Activated T-helper 1 cell treated with Interleukin-2 at 50 U/mL for 16 hours (primary cell): ENCODE measurements at places on chromosomes 5 and 9.
A peak's percentile ranks its signal among the peaks of the same experiment; 100 is the strongest.

GRCh38 chr5:149181732-149182131 is 40.4 kb downstream of the ABLIM3 start:
- no peak for DNase-seq

DNA sequence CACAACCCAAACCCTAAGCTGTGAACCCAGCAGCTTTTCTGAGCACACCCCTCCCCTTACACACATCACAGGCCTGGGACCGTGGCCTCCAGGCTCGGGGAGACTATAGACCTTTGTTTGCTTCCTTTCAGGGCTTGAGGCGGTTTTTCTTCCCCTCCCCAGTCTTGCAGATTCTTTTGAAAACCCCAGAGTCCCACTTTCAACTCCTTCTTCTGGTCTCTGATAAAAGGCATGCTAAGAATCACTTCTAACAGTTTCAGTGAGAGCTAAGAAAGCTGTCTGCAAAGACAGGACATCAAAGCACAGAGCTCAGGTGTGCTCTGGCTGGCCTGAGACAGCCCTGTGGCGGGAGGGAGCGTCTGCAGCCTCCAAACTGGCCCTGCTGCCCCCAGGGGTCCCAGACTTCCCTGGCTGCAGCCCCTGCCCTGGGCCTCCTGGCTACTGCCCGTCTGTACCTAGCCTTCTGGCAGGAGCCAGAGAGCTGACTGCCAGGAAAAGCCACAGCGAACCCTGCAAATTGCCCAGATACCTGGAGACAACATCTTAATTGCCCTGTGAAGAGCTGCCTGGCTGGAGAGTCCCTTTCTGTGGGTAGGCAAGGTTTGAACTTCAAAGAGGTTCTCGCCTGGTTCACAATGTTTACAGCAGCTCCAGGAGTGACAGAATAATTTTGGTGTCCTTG is 138.9 kb downstream of the GADD45G start:
- peak; percentile 21 for DNase-seq

- DNase-seq = no peak
Measured at GRCh38 chr5:126031989-126032716, 391.1 kb upstream of the GRAMD2B start.

DNA sequence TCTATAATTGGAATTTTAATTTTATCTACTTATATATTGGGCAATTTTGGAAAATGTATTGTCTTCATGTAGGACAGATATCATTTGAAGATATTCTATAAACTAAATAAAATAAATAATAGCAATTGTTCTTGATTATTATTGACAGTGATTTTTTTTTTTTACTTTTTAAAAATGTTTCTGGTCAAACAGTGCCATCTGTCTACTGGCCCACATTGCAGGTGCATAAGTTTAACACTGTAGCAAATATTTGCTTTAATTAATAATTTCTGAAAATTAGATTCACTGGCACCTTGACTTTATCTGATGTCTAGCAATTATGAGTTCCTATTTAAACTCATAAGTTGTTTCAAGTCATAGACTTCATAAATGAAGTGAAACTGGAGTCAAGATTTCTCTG is 41.1 kb upstream of the ISOC1 start:
- DNase-seq = no peak

- no peak for DNase-seq
Measured at GRCh38 chr5:111859031-111859430, 102.0 kb upstream of the NREP start.

DNA sequence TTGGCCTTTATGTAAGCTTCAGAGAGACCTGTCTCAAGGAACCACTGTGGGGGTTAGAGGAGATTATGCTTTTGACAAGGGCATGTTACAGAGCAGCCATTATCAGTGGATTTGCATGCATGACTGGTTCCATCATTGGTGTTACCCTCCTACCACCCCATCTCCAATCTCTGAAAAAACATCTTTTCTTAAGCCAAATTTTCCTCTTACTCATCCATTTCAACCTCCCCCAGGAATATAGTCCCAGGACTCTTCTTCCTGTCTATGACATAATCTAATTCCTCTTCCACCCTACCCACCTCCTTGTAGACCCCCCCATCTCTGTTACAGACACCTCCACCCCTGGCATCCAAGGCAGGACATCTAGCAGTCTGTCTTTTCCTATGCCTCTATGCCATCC is 33.1 kb upstream of the ADRB2 start:
- DNase-seq = no peak

DNA sequence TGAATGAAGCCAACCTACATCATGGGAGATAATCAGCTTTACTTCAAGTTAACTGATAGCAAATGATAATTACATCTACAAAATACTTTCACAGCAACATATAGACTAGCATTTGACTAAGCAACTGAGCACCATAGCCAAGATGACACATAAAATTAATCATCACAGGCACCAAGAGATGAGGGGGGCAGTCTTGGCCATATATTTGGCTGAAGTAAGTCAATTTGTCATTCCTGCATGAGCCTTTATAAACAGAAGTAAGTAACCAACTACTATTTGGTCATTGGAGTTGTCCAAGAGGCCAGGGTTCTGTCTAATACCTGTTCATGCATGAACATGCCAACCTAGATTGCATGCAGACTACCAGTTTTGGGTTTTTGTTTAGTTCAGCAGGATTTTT is 53.6 kb downstream of the PDCD1LG2 start:
- DNase-seq = no peak

DNA sequence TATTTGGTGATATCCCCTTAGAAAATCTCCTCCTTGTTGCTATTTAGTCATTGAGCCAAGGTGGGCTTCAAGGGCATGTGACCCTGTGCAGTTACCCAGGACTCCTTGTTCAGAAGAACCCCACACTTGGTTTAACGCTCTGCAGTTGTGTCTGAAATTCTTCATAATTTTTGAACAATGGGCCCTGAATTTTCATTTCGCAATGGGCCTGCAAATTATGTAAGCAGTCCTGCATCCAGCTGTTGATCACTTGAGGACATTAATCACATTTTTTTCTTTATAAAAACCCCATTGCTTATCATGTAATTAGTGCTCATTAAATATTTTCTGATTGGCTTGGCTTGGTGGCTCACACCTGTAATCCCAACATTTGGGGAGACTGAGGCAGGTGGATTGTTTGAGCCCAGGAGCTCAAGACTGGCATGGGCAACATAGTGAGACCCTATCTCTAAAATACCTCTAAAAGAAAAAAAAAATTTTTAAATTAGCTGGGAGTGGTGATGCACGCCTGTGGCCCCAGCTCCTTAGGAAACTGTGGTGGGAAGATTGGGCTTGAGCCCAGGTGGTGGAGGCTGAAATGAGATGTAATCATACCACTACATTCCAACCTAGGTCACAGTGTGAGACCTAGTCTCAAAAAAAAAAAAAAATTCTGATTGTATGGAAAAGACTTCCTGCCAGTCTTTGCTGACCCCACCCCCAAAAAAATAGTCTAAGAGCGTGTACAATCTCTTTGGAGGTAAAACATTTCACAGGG is 194.2 kb upstream of the HAPLN1 start:
- DNase-seq = no peak

DNA sequence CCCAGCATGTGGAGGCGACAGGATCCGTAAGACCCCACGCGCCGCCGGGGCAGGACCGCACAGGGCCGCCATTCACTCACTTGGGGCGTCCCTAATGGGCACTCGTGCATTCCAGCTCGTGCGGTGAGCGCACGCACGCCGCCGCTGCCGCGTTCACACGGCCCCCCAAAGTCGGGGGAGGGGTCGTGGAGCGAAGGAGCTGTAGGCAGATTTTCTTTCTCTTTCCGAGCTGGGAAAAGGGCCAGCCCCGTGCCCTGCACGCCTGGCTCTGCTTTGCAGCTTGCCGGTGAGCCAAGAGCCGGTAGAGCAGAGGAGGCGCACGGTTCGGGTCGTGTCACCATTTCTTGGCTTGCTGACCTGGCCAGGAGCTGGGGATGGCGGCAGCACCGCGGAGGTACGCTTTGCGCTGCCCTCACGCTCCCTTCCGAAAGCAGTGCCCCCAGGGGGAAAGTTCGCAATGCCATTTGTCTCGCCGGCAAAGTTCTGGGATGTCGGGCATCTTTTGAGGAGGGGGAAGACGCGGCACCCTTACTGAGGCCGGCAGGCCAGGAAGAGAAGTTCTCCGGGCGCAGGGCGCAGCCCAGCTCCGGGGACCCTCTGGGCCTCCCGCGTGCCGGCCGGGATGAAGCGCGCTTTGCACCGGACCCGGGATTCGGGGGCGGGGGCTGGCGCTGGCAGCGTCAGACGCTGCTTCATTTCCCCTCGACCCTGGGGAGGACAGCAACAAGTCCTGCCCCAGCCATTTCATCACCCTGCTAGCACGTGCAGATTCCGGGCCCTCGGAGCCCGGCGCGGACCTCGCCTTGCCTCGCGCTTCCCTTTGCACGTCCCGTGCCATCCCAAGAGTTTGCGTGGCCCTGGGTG is 898 bp downstream of the STC2 start:
- DNase-seq = no peak

GRCh38 chr5:5671823-5672222 is 249.3 kb downstream of the ICE1 start:
- DNase-seq = no peak

DNA sequence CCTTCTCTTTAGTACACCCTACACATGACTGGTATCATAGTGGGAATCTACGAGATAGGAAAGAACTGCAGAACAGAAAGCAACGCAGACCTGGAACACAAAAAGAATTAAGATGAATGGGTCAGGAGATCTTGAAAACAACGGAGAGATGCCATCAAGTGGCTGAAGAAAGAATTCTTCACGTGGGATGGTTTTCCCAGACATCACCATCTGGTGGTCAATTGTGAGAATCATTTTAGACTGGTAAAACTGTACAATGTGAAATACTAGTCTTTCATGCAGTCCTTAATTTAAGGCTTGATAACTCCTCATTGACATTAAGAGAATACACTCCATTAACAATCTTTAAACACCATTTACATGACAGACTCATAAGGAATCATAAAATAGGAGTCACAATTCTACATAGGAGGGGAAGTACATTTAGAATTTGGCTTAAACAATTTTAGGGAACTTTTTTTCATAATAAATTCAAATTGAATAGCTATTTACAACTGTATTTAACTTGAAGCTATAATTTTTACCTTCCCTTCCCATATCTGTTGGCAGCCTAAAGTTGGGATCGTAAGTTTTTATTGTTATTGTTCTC is 128.4 kb upstream of the TRPM3 start:
- no peak for DNase-seq

DNA sequence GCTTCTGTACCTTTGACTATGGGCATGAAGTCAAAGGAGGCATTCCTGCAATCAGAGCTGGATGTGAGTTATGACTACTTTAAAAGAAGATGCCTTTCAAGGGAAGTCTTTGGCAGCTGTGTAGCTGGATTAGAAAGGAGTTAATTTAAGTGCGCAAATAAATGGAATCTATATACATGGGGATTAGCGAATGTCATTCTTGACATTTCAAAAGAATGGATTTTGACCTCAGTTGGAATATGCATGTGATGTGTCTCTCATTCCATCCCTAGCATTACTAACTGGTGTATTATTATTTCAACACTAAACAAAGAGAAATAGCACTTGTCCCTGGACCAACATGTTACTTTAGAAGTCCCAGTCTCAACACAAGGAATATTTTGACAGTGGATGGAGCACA is 359.6 kb upstream of the SLC24A2 start:
- DNase-seq = no peak

DNA sequence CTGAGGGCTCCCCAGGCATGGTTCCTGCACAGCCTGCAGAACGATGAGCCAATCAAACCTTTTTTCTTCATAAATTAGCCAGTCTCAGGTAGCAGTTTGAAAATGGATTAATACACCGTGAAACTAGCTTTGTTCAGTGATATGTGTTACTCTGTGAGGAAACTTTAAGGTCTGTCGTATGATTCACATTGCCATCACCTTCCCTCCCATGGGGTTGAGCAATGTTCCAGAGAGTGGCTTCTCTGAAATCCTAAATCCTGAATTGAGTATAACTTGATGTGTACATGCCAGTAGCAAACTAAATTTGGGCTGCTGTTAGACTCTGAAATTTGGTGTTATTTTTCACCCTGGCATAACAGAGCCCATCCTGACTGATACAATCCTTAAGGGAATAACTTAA is 866.4 kb upstream of the C9orf72 start:
- no peak for DNase-seq

DNA sequence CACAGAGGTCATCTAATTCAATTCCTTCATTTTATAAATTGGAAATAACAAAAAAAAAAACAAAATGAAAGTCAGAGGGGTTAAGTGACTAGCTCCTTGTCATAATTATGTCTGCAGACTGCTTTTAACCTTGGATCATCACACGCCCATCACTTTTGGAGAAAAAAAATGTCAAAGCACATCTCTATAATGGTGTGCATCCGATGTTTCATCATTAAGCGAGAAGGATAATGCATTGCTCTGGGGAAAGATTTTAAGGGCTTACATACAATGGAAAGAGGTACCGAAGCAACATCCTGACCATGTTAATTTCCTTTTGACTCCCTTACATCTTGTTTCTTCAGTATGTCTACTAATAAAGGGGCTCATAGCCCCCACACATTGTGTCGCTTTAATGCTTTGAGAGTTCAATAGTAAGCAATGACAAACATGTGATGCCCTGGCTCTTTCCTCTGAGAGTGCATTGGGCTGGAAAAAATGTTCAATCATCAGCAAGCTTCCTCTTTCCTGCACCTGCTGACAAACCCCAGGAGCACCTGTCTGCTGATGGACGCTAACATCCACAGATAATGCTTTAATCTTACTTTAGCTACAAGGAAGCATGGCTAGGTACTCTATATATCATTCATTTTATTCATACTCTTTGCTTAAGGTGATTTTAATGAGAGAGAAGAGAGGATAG is 242.2 kb downstream of the SMARCA2 start:
- DNase-seq = no peak

GRCh38 chr9:115770521-115770920 is 383.1 kb upstream of the PAPPA start:
- no peak for DNase-seq

GRCh38 chr9:110278080-110278707 is 21.9 kb upstream of the TXN start:
- DNase-seq = no peak

GRCh38 chr9:113187929-113188595 is 33.0 kb downstream of the FKBP15 start:
- no peak for DNase-seq

DNA sequence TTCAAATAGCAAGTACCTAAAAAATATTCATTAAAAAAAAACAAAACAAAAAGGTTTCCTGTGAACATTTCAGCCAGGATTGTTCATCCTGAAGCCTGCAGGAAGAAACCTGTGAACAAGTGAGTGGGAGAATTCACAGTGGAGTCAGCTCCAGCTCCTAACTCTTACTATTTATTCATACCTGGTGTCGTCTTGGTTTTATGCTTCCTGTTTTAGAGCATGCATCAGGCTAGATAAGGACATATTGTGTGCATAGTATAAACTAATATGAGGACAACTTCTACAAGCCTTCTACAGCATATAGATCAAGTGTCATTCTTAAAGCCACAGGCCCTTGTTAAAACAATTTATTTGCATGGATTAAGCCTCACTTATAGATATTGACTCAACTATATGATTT is 169.9 kb downstream of the EFNA5 start:
- no peak for DNase-seq
